ENCODE measurements at places on chromosomes 7 and 10. TPM values are rescaled to one million over a fixed set of nuclear protein-coding genes. Genes with fewer than 3 reads are reported as not detected.
A peak's percentile ranks its signal among the peaks of the same experiment; 100 is the strongest.

The NPM3 gene
- 18.3 TPM for total RNA-seq

The CYP3A7 gene
- total RNA-seq, result not detected

The HOXA7 gene
- total RNA-seq, result 8.4 TPM

The INHBA gene
- total RNA-seq, result 18.4 TPM

The GIMAP1 gene
- 4.0 TPM for total RNA-seq

The AKR1C8 gene
- not detected for total RNA-seq

The LGI1 gene
- total RNA-seq, result not detected

The TSPAN33 gene
- 7.0 TPM for total RNA-seq

- no peak for DNase-seq
These were observed 16.1 kb downstream of the GPR146 start for GRCh38 chr7:1060315-1061072.

- DNase-seq, result no peak
These were observed 59.6 kb upstream of the AKR1E2 start for GRCh38 chr10:4766454-4766853.

- no peak for DNase-seq
These were observed 31.6 kb downstream of the SLIT1 start for GRCh38 chr10:97154162-97154561.

DNA sequence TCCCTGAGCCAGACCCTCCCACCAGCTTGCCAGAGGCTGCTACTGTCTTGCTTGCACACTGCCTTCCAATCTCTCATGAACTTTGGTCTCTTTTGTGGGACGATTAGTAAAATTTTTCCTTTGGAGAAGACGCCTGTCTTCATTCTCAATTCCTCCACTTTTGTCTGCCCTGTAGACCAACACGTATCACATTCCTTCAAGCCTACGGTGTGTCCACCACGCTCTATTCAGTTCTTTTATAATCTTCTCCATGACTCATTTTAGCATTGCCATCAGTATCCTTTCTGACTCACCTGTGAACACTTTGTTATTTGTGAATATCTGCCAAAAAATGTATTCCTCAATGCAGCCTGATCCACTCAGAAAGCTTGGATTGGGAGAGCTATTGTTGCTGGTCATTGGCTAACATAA lies 1.4 kb downstream of the GIMAP5 start:
- no peak for DNase-seq

DNA sequence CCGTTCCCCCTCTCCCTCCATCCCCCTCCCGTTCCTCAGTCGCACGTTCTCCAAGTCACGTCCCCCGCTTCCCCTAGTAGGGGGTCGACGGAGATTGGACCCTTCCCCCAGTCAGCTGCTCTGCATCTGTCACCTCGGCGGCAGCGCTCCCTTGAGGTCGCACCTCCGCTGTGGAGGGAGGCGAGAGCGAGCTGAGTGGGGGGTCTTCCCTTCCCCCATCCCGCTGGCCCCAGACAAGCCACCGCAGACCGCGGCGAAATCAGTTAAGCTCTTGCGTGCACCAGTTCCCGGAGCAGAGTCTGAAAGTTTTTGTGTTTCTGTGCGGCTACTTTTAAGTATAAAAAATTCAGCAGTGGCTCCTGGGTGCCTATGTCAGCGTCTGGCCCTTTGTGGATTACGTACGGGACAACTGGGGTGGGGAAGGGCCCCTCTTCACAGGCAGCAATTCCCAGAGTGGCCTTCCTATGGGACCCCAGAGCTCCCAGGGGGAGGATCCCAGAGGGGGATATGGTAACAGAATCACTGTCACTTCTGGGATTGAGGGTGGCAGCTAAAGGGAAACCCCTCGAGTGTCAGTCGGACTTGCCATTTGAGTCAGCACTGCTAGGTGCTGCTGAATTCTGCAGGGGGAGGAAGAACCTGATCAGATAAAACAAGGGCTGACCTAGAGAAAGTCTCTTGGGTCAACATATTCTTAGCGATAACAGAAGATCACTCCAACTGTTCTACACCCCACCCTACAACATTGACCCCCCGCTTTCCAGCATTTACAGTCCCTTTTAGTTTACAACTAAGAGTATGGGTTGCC lies 12.5 kb upstream of the DDIT4 start:
- no peak for DNase-seq

- DNase-seq, result no peak
These were observed 32.8 kb upstream of the CFAP46 start for GRCh38 chr10:132974886-132975830.

GRCh38 chr7:117219485-117219884 lies 103.4 kb downstream of the WNT2 start:
- DNase-seq, result no peak

DNA sequence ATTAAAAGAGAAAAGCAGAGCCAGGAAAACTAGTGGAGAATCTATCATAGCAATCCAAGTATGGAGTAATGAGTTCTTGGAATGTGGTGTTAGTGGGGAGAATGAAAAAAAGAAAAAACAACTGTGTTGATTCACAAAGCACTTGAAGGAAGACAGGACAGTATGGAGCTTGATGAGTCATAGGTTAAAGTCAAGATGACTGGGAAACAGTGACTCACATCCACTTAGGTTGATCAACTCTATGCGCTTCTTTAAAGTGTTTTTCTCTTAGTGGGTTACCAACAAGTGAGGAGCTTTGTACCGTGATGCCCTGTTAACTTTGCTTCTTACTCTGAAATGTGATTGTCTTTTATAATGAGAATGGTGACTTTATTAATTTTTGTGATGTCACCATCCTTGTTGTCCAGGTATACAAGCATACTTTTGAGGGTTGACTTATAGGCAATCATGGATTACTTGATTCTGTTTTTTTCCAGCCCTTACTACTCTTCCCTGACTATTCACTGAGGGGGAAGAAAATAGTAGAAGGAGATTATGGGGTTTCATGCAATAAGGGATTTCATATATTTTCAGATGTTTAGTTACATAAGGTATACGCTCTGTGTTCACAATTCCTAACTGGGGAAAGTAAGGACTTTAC lies 32.1 kb upstream of the MDFIC start:
- DNase-seq, result no peak

GRCh38 chr10:125132344-125132743 lies 28.0 kb downstream of the CTBP2 start:
- no peak for DNase-seq

DNA sequence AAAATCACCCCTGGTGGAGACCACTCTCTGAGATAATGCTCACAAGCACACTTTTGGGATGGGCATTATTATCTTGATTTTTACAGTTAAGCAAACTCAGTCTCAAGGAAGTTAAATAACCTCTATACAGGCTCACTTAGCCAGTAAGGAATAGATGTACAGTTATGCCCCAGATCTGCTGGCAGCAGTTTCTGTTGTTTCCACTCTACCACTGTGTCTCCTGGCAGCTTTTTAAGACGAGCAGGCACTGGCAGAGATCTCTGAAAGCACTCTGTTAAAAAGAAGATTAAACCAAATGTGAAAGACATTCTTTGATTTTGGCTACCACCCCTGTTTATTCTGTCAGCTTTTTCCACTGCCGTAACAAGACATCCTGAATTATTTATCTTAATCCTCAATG lies 73.2 kb downstream of the SRI start:
- no peak for DNase-seq

DNA sequence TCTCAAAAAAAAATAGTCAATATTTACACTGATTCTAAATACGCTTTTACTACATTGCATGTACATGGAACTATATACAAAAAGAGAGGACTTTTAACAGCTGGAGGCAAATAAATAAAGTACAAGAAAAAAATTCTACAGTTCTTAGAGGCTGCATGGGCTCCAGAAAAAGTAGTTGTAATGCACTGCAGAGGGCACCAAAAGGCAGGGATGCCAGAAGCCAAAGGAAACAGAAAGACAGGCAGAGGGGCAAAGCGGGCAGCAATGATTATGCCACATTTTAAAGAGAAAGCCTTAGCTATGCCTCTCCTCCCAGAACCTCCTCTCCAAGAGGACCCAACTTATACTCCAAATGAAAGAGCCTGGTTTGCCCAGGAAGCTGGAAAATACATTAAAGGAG lies 11.6 kb upstream of the ADCK2 start:
- no peak for DNase-seq

- DNase-seq, result no peak
These were observed 761.5 kb downstream of the GATA3 start for GRCh38 chr10:8815969-8816368.

GRCh38 chr10:73095481-73096021 lies 1.1 kb downstream of the P4HA1 start:
- DNase-seq, result peak; percentile 70

GRCh38 chr7:42730586-42730985 lies 181.3 kb downstream of the C7orf25 start:
- DNase-seq, result no peak

DNA sequence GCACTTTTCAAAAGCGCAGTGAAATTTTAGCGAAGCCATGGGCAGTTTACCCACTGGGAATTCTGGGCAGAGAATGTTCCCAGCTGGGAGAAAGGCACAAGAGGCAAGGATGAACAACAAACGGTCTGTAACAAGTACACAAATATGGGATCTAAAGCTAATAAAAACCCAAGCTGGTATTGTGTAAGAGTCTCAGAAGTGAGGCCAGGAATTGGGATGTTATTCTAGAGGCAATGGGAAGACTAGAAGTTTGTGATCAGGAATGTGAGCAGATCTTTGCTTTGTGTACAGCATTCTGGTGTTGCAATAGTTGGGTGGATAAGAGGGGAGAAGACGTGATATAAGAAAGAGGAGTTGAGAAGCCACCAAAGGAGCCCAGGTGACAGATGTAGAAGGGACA lies 15.0 kb downstream of the FZD9 start:
- DNase-seq, result no peak

DNA sequence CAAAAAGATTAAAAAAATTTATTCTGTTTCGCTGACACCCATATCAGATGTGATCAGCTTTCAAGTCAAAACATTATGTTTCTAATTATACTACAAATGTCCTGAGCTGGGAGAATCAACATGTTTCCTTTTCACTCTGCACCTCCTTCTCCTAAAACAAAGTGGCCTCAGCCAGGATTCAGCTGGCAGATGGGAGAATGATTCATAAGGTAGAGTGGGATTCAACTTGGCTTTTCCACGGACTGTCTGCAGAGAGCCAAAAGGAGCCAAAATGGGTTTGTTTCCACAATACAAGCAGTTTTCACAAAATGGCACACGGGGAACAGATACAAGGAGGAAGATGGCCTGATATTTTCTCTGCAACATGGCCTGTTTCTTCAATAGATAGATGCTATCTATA lies 376.5 kb upstream of the PRKCQ start:
- no peak for DNase-seq

DNA sequence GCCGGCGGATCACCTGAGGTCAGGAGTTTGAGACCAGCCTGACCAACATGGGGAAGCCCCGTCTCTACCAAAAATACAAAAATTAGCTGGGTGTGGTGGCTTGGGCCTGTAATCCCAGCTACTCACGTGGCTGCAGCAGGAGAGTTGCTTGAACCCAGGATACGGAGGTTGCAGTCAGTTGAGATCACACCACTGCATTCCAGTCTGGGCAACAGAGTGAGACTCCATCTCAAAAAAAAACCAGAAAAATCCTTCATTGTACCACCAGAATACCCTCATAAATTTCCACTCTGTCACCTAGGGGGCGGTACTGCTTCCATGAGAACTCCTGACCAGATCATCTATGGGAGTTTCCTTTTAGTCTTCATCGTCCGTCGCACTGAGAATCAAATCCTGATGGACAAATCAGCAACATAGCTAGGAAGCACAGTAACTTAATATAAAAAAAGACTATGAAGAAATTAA lies 225.8 kb upstream of the KLF14 start:
- DNase-seq, result no peak

DNA sequence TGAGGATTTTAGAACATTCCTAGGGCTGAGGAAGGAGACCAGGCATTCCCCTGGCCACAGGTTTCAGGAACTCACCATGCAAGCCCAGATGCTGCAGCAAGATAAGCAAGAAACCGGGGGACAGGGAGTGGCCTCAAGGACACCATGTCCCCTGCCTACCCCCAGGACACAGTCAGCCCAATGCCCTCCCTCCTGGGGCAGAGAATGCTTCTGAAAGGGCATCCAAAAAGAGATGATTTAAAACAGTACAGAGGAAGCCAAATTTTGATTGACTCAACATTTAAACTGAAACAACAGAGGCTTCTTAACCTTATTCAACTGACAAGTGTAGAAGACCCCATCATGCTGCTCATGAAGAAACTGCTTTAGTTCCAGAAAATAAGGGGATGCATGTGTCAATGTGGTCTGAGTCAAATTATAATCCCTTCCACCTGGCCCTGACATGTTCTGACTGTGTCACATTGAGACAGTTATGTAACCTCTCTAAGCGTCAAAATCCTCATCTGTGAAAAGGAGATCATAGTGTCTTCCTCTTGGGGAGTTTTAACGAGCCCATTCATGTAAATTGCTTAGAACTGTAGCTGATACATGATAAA lies 60.0 kb downstream of the ICA1 start:
- DNase-seq, result no peak

DNA sequence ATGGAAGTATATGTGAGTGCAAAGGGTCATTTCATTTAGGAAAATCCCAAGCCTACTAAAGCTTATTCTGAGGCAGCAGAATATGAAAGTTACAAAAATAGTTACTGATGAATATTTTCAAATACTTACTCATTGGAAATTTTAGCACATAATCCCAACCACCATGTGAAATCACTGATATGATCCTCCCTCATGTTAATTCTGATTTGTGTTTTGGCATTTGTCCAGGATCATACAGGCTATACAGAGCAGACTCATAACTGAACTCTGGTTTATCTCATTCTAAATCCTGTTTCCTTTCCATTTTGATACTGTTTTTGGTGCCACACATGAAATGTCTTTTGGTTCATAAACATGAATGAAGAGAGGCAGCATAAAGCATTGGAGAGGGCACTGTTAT lies 3.4 kb upstream of the FAM24B start:
- no peak for DNase-seq

DNA sequence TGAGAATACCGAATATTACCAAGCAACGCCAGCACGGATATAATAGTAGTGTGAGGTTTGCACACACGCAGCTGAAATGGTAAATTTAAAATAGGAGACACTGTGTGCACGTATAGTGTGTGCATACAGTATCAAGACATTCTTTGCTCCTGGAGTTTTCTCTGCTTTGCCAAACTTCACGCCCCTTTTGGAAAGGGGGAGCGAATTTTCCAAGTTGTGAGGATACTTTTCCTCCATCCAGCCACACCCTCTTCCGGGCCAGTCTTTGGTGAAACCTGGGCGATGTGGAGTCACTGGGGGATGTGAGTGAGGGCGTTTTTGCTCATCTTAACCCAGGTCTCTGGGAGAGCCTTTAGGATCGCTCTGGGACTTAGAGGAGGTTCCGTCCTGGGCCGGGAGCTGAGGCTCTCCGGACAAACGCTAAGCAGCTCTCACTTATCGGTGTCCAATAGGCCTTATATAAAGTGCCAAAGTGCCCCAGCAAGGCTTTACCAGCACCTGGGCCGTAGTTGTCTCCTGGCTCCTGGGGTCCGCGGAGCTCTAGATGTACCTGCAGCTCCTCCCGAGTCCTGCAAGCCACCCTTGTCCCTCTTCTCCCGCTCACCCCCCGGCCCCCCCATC lies 160.0 kb upstream of the MKI67 start:
- DNase-seq, result no peak

GRCh38 chr7:111343017-111343416 lies 219.3 kb downstream of the IMMP2L start:
- DNase-seq, result no peak

GRCh38 chr7:2452074-2452507 lies 24.1 kb downstream of the GRIFIN start:
- DNase-seq, result no peak

Data from uterus (tissue), 4 donors.